Stimulated activated CD8-positive, alpha-beta memory T cell treated with anti-CD3 and anti-CD28 coated beads, Interleukin-4, amount 100 ng/mL, for 4 hours (primary cell): ENCODE measurements at places on chromosomes 7 and 10.

DNA sequence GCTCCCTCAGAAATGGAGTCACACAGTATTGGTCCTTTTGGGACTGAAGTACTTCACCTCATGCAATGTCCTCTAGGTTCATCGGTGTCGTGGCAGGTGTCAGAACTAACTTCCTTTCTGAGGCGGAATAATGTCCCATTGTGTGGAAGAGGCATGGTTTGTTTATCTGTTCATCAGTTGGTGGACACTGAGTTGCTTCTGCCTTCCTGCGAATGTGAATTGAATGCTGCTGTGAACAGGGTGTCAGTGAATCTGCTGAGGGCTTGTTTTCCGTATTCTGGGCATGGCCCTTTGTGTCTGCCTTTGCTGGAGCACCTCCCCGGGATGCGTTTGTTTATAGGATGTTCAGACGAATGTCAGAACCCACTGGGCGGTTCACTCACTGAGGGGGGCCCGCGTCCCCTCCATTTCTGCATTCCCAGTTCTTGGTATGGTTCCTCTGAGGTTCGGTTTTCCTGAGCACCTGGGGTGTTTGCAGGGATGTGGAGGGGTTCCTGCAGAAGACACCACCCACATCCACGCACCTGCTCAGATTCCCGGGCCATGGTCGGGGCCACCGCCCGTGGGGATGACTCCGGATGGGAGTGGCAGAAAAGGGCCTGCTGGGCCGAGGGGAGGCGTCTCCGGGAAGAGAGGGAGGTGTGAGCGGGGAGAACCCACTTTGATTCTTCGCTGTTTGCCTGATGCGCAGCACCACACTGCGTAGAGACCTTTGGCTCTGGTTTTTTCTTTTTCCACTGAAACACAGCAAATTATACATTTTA lies 33.1 kb downstream of the CHST12 start:
- DNase-seq, result no peak

- no peak for DNase-seq
Observed at GRCh38 chr7:87463982-87464381, 11.5 kb downstream of the ABCB4 start.

- no peak for DNase-seq
Observed at GRCh38 chr7:130683026-130683425, 3.3 kb downstream of the TSGA13 start.

GRCh38 chr7:76317782-76318487 lies 15.5 kb downstream of the HSPB1 start:
- DNase-seq, result peak; percentile 90

DNA sequence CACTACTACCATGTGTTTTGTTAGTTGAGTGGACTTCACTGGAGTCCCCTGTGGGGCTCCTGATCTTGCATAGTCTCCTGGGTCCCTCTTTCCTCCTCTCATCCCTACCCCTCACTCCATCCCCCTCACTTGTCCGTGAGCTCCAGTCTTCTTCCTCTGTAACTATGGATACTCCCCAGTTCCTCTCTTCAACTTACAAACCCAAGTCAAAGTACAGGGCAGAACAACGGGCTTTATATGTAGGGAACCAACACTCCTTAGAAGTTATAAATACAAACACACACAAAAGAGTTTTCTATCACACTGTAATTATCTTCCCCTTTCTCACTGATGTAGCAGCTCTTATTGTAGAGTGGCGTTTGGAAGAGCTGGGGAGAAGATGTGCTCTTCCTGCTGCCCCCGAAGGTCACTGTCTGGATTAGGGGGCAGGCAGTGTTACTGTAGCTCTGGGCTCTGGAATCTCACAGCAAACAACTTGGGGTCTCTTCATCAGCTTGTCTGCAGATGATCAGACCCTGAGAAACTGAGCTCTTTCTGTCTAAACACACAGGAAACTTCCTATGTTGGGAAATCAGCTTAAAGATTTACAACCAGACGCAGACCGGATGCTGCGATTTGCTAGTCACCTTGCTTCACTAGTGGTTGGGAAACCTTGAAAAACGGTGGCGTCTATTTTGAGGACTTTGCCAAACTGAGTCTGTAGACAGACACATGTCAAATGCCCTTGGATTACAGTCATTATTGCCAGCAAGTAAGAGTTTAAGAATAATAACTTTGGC lies 13.6 kb downstream of the SNX10 start:
- DNase-seq, result no peak
